Stimulated activated CD4-positive, alpha-beta T cell treated with anti-CD3 and anti-CD28 coated beads, Interleukin-15, amount 100 ng/mL, for 1 hour (primary cell): ENCODE measurements at places on chromosomes 12 and 14.

GRCh38 chr12:51678086-51678724, 87.2 kb downstream of the SCN8A start:
- no peak for DNase-seq

GRCh38 chr12:124545508-124546418, 21.6 kb downstream of the NCOR2 start:
- DNase-seq, result no peak

- DNase-seq, result no peak
Observed at GRCh38 chr12:87246726-87247125, 782.5 kb downstream of the C12orf50 start.

GRCh38 chr14:101176535-101177205, 273.1 kb upstream of the RTL1 start:
- DNase-seq, result no peak

DNA sequence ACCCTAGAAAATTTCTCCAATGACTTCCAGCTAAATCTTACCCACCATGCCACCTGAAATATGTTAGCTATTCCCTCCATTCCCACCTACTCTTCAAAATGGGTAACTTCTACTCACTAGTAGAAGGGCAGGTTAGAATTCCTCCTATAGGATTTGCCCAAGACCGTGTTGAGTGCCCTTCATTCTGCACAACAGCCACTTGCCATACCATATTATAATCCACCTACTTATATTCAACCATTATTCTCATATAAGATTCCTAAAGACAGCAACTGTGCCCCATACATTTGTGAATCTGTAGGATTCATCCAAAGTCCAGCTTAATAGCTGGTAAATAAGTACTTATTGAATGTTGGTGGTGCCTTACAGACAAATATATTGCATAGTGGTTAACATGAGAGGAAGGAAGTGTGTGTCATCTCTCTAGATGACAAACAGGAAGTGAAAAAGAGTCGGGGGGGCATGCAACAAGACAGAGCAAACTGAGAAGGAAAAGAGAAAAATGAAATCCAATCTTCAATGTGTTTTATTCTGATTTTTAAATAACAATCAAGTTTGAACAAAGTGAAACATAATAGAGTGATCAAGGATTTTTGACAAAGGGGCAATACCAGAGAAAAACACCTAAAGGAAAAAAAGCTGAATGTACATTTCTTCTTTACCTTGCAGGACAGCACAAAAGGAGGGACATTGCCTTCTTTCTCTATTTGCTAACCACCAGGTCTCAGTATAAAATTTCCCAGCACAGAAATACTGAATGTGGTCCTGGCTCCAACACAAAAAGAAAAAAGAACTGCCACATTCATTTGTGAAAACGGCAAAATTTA, 389.3 kb upstream of the USP15 start:
- no peak for DNase-seq

GRCh38 chr12:2813214-2814185, 1.0 kb downstream of the ITFG2 start:
- no peak for DNase-seq

DNA sequence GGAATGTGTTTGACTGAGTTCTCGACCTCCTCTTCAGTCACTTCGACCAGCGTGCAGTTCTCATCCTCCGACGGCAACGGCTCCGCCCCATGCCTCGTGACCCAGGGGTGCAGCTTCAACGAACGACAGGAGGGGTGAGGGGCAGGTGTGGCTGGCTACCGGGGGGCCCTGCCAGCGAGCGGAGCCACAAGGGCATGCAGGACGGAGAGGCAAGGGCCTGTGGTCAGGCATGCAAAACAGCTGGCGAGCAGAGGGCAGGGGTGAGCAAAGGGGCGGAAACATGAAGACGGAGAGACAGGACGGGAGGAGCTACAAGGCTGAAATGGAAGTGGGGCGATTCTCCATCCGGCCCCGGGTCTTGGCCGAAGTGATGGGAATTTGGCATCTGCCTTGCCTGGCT, 38.7 kb downstream of the P2RX4 start:
- no peak for DNase-seq

- no peak for DNase-seq
Observed at GRCh38 chr14:104852280-104852663, 12.8 kb upstream of the CEP170B start.

DNA sequence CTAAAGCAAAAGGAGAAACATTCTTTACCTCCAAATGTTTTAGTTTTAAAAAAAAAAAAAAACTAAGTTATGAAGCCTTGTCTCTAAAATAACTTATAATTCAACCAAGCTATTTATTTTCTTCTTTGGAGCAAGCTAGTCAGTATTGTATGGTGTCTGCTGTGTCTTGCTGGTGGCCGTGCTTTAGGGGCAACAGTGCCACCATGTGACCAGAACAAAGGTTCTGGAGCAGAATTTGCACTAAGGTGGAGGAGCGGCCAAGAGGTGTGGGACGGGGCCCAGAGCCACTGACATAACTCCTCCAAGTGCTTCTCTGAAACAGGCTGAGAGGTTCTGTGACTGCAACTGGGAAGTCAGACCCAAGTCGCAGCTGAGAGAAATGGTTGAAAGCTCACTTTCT, 4.5 kb downstream of the FICD start:
- DNase-seq, result no peak

DNA sequence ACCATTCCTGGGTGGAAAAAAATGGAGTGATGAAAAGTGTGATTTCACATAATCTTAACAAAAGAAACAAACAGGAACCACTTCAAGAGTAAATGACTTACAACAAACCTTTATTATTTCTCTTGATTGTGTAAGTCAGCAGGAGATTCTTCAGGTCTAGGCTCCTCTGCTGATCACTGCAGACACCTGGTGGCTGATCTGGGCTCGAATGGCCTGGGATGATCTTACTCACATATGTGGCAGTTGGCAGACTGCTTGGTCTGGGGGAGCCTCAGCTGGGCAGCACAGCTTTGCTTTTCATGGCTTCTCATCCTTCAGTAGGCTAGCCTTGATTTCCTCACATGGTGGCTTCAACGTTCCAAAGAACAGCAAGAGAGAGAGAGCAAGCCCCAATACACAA, 215.4 kb upstream of the PRICKLE1 start:
- no peak for DNase-seq

DNA sequence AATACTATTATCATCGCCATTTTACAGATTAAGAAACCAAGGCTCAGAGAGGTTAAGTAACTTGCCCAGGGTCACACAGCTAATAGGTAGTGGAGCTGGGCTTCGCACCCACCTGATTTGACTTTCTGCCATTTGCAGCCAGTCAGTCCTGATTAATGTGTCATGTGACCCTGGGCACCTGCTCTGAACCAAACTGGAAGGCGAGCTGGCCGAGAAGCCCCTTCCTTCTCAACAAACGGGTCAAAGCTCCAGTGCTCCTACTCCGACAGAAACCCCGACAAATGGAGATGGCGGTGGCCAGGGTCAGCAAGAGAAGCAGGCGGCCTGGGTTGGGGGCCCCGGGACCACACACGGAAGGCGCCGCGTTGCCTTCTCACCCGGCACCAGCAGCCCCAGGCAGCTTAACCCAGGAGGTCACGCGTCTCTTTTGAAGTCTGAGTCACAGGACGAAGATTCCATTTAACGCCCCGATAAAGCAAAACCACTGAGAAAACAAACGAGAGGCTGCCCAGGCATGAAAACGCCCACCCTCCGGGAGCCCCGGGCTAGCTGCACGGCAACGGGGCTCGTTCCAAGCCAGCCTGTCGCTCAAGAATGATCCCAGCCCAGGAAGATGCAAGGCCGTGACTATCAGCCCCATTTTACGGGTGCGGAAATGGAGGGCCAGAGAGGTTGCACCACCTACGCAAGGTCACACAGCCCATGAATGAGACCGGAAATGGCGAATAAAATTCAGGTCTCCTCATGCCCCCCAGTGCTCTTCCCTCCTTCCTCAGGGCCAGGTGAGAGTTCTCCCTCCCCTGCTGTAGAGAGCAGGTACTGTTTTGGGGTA, 124.8 kb downstream of the SCARB1 start:
- DNase-seq, result no peak

DNA sequence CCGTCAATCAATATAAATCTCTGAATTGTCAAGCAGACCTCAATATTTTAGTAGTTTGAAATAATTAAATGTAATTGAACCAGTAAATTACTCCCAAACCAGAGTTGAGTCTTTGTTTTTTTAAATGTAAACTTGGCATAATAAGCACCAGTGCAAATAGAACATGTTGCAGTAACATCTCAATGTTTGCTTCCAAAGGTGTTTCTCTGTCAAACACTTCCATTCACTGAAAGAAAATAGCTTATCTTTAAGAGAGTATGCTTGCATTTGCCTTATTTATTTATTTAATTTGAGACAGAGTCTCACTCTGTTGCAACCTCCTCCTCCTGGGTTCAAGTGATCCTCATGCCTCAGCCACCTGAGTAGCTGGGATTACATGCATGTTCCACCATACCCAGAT, 39.9 kb upstream of the EGLN3 start:
- no peak for DNase-seq

GRCh38 chr12:68980476-68981212, 47.7 kb upstream of the CPM start:
- no peak for DNase-seq

- DNase-seq, result no peak
Observed at GRCh38 chr14:75578786-75579337, 442 bp downstream of the FLVCR2 start.

GRCh38 chr14:42676636-42677035, 1070.0 kb downstream of the LRFN5 start:
- no peak for DNase-seq

- DNase-seq, result no peak
Observed at GRCh38 chr12:15293731-15294130, 28.6 kb upstream of the PTPRO start.

- no peak for DNase-seq
Observed at GRCh38 chr12:93072340-93072739, 143.2 kb upstream of the EEA1 start.

- no peak for DNase-seq
Observed at GRCh38 chr14:24130380-24130716, at the start of gene FITM1. Gene FITM1 (plus strand): TSS chr14:24130659. CDS start chr14:24131564, 905 bp downstream.

- no peak for DNase-seq
Observed at GRCh38 chr12:131217024-131217586, 263.4 kb downstream of the ADGRD1 start.

DNA sequence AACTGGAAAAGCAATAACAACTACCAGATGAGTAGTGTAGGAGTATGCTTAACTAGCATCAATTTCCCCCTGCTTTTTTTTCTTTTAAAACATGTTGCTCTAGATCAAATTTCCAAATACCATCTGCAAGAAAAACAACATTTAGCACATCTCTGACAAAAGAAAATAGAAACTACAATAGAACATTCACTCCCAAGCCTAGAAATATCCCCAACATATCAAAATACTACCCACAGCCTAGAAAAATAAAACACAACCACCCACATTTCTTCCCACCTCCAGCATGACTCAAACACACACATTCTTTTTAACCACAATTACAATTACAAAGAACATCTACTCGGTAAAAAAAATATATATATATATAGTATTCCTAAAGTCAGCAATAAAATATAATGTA, 120.0 kb downstream of the PPFIA2 start:
- no peak for DNase-seq

GRCh38 chr12:94909663-94910062, 93.8 kb downstream of the NDUFA12 start:
- no peak for DNase-seq

- DNase-seq, result no peak
Observed at GRCh38 chr12:70815971-70816391, 104.6 kb downstream of the PTPRR start.

GRCh38 chr12:91951571-91951970, 194.1 kb downstream of the BTG1 start:
- no peak for DNase-seq

DNA sequence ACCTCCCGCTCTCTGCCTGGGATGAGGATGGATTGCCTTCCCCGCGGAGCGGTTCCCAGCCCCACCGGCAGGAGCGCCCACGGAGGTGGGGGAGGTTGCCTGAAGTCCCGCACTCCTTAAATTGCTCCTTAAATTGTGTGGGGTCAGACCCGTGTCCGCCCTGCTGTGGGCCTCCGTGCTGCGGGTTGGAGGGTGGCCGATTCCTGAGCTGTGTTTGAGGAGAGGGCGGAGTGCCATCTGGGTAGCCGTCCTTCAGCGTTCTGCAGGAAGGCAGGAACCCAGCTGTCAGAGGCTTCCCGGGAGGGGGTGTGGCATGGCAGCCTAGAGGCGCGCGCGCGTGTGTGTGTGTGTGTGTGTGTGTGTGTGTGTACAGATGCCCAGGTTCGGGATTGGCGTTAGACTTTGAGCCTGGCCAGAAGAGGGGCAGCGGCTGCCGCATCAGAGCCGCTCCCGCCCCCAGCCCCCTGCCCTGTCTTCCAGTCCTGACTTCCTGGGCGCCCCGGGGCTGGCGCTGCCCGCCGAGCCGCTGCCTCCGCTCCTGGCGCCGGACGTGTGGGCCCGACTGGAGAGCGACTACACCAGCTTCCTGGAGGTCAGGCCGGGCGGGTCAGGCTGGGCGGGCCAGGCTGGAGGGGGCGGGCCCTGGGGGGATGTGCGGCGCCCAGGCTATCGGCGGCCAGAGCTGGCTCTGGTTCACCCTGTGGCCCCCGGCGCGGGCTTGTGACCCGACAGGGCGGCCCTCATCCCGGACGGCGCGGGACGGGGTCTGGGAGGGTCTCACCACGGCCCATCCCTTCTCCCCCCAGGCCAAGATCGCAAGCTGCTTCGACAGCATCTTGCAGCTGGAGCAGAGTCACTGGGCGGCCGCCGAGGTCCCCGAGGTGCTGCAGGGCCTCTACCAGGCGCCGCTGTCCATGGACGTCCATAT, 9.2 kb downstream of the EXOC3L4 start:
- DNase-seq, result no peak

DNA sequence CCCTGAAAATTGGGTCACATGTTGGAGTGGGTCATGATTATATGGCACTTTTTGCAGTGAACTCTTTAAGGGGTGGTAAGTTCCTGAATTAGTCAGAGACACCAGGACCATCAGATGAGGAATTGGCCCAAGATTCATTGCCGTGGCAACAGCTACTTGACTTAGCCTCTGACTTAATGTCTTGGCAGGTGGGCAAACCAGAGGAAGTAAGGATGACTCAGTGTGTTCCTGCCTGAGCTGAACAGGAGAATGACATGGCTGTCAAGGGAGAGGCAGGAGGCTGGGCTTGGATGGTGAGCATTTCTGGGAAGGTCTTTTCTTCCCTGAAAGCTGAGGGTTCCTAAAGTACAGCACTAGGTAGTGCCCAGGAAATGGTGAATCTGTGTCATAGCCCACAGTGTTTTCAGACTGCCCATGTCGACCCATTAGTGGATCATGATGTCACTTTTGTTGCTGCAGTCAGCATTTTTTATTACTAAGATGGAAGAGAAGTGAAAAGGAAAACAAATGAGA, 170.1 kb upstream of the PWP1 start:
- DNase-seq, result no peak

GRCh38 chr12:106245767-106246166, 2.1 kb downstream of the CKAP4 start:
- DNase-seq, result no peak

DNA sequence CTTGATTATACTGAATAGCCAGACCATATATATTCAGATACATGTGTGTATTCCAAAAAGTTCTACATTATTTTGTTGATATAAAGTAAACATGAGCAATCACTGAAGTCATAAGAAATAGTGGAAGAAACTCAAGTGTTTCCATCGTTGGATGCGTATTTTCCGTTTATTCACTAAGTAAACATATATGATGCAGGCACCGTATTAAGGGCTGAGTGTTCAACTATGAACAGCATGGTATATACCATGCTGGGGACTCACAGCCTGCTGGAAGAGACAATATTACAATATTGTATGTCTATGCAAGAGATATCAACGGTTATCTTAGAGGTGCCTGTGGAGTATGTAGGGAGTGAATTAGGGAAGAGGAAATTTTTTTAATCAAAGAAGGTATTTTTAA, 1.2 kb downstream of the PYROXD1 start:
- DNase-seq, result no peak

- DNase-seq, result no peak
Observed at GRCh38 chr14:51701951-51702350, 50.2 kb downstream of the FRMD6 start.

GRCh38 chr14:97603201-97603600, 806.0 kb downstream of the VRK1 start:
- DNase-seq, result no peak
